ENCODE measurements at places on chromosomes 16 and 17.

DNA sequence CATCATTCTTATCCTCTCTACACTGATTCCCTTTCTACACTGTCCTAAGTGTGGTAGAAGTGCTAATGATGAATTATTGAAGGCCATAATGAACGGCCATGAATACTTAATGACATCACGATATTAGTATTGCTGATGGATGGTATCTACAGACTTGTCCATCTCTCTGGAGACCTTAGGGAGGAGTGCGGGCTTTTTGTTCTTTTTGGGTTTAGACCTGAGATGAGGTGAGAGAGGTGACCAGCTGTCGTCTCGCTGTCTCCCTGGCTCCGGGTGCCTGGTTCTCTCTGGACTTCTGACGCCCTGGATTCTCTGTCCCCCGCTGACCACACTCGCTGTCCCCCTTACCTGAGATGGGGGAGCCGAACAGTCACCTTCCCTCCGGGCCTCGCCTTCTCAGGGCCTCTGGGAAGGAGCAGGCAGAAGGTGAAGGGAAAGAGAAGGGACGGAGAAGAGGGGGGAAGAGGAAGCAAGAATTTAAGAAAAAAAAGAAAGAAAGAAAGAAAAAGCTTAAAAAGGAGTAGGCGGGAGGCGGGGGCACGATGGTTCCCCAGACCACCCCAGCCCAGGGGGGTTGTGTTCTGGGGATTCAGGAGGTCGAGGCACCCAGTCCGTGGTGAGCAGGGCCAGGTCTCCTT, 17.1 kb downstream of the SGCA start:
- no peak for DNase-seq

DNA sequence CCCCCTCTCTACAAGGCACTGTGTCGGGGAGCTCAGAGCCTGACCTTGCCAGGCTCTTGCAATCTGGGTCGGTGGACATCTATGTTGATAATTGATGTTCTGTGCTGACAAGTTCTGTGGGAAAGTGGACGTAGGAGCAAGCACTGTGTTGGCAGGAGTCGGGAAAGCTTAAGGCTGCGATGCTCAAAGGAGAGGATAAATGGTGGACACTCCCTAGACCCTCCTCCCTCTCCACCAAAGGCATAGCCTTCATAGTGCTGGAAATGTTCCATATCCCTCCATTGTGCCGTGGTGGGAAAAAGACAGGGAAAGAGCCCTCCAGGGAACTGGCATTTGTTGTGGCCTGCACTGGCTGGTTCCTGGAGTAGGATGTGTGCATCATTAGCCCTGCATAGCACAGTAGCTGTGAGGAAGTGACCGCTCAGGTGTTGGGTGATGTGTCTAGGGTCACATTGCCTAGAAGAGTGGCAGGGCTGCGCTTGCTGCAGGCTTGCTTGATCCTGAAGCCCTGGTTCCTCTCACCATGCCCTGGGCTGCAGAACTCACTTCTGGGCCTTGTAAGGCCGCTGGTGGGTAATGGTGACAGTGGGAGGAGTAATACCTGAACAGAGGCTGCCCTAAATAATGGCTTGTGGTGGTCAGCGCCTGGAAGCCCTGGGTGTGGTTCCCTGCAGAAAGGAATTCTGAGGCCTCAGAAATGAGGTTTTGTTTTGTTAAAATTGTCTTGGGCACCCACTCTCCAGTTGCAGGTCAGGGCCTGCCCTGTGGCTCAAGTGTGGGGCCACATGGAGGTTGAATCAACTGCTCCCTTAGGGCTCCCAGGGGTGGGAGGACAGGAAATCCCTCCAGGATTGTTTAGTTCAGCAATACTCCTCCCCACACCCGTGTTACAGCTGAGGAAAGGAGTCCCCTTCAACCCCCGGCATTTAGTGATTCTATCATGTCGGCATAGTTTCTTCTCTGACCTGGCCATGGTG, 62.6 kb downstream of the KSR1 start:
- no peak for DNase-seq

DNA sequence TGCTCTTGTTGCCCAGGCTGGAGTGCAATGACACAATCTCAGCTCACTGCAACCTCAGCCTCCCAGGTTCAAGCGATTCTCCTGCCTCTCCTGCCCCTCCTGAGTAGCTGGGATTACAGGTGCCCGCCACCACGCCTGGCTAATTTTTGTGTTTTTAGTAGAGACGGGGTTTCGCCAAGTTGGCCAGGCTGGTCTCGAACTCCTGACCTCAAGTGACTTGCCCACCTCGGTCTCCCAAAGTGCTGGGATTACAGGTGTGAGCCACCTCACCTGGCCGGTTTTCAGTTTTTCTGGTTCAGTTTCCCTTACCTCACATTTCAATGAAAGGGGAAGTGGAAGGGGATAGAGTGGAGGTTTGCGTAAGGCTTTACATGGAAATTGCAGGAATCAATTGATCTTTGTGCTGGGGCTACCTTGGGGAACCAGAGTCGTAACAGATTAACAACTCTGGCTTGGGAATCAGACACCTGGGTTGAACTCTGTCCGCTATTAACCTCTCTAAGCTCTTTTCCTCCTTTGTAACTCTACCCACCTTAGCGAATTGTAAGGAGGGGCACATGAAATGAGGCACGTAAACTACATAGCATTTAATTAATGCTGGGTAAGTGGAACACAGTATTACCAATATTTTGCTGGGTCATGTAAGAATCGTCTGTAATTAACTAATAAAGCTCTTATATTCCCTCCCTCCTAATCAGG, 3.2 kb downstream of the MPV17L start:
- no peak for DNase-seq

- no peak for DNase-seq
Observed at GRCh38 chr16:78686601-78687000, 587.1 kb downstream of the WWOX start.

GRCh38 chr17:39966771-39967170, 4.0 kb downstream of the GSDMA start:
- DNase-seq, result no peak

DNA sequence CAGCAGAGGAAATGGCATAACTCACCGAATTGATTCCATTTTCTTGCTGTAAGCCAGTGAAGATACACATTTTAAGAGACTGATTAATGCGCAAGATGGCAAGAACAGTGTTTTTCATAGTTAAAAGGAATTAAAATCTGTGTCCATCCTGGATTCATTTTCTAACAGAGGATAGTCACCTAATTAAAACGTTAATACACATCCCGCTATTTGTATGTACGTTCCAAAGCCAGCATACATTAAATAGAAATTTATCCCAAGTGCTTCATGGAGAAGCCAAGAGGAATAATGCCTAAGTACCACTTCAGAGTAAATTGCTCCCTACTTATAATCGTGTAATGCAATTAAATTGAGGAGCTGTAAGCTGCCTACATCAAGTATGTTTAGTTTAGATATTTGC, 49.9 kb downstream of the RBFOX1 start:
- DNase-seq, result no peak

DNA sequence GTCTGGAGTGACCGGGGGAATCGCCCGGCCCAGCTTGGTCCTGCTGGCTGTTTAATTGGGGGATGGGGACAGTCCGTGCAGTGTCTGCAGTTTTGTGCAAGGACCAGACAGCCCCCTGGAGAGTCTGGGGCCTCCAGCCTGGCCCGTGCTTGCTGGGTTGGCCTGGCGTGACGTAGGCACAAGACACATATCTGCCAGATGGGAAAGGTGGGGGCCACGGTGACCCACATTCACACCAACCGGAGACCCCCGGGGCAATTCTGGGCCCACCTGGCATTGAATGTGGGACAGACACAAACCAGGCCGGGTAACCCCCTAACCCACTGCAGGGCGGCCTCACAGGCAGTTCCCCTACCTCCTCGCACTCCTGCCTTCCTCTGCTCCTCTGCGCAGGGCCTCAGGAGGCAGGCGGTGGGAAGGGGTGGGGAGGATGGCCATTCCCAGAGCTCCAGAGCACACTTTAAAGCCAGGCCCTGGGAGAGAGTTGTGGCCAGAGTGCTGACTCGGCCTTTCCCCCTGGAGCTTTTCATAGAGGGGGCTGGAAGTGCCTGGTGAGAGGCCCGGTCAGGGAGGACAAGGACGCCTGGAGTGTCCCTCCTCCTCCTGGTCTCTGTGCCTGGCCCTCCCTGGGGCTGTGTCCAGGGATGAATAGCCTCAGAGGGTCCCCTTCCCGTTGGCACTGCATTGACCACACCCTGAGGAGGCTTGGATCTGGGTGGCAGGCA, 1.5 kb downstream of the MRC2 start:
- no peak for DNase-seq

DNA sequence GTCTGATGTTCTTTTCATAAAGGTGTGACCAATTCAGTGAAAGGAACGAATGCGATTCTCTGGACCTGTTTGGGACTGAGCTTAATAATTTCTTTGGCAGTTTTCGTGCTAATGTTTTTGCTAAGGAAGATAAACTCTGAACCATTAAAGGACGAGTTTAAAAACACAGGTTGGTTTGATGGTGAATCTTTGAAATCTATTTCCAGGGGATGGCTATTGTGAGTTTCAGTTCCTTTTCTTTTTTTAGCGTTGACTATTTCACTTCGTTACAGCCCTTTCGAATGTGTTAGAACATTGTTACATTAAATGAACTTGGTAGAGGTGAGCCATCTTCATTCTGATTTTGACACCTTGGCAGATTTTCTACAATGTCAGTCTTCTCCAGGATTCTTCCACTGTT, 1.2 kb downstream of the TNFRSF17 start:
- DNase-seq, result no peak

GRCh38 chr17:33438578-33438977, 145.5 kb upstream of the ASIC2 start:
- no peak for DNase-seq

DNA sequence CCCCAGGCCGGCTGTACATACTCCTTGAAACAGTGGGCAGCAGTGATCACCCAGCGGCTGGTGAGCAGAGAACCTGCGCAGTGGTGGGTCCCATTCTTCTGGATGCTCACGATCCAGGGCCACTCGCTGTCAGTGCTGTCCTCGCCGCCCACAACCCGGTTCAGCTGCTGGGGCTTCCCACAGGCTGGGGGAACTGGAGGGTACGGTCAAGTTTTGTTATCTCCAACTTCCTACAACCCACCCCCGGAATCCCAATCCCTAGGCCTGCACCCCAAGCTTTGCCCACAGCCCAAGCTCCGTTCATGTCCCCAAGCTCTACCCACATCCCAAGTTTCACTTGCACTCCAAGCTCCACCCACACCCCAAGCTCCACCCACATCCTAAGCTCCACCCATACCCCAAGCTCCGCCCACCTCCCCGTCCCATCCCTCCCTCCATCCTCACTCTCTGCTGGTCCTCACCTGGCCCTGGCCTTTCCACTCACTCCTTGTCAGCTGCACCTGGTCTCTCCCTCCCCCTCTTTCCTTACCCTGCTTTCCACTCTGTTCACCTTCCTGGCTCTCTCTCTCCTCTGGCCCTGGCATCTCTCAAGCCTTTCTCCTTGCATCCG, 1.8 kb downstream of the PRSS22 start:
- peak; percentile 32 for DNase-seq

- peak; percentile 84 for DNase-seq
Observed at GRCh38 chr17:51764387-51764971, 394.0 kb downstream of the CA10 start.

GRCh38 chr17:2237521-2237921, 66.1 kb downstream of the SMG6 start:
- DNase-seq, result no peak

DNA sequence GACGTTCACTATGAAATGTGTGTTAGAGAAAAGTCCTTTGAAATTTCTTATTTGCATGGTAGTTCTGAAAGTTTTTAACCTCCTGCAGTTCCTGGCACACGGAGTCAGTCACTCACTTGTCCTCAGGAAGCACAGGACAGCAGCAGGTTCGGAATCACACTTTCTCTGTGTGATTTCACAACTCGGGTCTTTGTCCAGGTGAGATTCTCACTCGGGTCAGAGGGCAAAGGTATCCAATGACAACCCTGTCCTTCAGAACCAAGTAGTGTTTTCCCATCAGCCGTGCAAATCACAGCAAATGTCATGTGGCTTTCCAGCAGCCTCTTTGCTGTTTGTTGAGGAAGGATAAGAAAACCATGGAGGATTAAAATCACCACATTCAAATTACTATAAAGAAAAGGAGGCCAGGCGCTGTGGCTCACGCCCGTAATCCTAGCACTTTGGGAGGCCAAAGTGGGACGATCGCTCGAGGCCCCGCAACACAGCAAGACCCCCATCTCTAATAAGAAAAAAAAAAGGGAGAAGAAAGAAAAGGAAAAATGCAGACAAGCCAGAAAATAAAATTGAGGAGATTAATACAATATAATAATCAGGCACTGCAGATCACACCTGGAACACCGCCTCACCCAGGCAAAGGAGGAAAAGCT, 22.0 kb downstream of the ADCY9 start:
- no peak for DNase-seq

- no peak for DNase-seq
Observed at GRCh38 chr17:1181753-1182137, 2.0 kb upstream of the ABR start.

- no peak for DNase-seq
Observed at GRCh38 chr17:42743595-42744282, 1.1 kb downstream of the EZH1 start.

- no peak for DNase-seq
Observed at GRCh38 chr16:89953671-89954406, 5.3 kb downstream of the DEF8 start.

- no peak for DNase-seq
Observed at GRCh38 chr16:10932959-10933710, 9.1 kb downstream of the DEXI start.

DNA sequence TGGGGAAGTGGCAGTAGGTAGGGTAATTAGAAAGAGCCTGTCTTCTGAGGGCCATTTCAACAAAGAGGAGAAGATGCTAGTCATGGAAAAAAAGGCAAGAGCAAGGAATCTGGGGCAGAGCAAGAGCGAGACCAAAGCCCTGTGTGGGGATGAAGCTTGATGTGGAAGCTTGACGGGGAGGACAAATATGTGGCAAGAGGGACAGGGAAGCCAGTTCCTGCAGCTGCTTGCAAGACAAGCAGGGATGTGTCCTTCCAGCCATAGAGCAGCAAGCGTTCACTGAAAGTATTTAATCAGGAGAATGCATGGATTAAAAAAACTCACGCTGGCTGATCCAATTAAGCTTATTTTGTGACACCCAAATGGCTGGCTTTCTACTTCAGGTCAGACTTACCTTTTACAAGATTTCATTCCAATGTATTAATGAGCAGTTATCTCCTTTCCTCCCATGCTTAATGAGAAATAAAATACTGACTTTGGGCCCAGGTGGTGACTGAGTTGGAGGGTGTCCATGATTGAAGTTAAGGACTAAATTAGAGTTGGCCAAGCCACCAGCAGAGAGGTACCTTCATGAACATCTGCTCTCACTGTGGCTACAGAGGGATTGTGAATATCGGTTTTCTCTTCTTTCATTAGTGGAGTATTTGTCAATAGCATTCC, 76.8 kb downstream of the ABCA8 start:
- DNase-seq, result no peak

- DNase-seq, result no peak
Observed at GRCh38 chr16:8168016-8168415, 422.3 kb downstream of the TMEM114 start.
